Natural killer cell (primary cell): ENCODE measurements at places on chromosomes 5 and 9. TPM values are rescaled to one million over a fixed set of nuclear protein-coding genes. Genes with fewer than 3 reads are reported as not detected.

Gene TMEM252
- not detected for total RNA-seq

Gene RELL2
- total RNA-seq, result 6.1 TPM

DNA sequence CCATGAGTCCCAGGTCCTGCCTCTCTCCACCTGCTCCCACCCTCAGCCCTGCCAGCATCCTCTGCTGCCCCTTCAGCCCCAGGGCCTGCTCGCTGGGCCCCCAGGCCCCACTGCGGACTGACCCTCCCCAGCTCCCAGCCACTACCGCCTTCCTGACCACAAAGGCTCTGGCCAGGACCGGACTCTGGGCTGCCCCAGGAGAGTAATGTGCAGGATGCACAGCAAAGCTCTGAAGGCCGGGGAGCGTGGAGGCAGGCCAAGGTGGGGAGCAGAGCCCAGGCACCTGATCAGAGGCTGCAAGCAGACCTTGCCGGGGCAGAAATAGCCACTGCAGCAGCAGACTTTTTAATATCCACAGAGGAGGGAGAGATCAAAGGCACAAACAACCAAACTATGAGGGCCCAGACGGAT, 27.9 kb downstream of the IPPK start:
- DNase-seq, result no peak

DNA sequence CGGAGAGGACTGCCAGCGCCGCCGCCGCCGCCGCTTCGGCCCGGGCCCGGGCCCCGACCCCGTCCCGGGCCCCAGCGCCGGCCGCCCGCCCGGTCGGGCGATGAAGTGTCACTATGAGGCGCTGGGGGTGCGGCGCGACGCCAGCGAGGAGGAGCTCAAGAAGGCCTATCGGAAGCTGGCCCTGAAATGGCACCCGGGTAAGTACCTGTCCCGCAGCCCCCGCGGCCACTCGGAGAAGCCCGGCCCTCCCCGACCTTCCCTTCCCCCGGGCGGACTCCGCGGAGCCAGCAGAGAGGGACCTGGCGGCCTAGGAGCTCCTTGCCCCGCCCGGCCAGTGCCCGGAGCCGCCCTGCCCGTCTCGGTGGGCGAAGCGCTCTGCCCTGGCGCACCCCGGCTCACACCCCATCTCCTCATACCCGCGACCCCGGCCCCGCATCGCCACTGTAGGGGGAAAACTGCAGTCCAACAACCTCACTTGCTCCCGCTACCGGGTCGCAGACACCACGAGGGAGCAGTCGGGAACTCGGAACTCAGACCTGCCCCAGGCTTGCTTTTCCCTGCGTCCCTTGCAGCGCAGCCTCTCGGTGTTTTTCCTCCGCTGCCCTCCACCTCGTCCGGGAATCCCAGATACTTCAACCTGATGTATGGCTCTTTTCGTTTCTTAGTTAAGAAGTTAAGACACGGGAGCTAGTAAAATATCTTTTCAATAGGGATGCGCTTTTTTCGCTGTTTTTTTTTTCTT, 532 bp downstream of the DNAJC21 start:
- peak; percentile 77 for DNase-seq

- no peak for DNase-seq
Observed at GRCh38 chr5:131855452-131855851, 58.6 kb upstream of the FNIP1 start.

GRCh38 chr5:148268566-148268965, at the start of gene SPINK13:
TSS of gene SPINK13 (plus strand) at chr5:148268794. CDS start at chr5:148270073, 1,279 bp downstream.
- DNase-seq, result no peak

DNA sequence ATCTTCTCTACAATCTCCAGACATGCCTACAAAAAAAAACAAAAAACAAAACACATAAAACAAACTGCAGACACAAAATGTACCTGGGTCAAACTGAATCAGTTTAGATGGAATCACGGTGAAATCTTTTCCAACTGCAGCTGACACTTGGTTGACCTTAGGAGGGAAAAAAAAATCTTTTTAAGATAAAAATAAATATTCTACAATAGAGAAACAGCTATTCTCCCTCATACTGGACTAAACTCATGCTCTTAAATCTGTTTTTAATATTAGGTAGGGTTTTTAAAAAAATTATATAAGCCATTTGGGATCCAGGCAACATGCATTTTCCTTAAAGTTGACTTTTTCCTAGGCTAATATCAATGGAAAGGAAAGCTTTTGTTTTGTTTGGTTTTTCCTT, 33.8 kb upstream of the CER1 start:
- DNase-seq, result no peak

DNA sequence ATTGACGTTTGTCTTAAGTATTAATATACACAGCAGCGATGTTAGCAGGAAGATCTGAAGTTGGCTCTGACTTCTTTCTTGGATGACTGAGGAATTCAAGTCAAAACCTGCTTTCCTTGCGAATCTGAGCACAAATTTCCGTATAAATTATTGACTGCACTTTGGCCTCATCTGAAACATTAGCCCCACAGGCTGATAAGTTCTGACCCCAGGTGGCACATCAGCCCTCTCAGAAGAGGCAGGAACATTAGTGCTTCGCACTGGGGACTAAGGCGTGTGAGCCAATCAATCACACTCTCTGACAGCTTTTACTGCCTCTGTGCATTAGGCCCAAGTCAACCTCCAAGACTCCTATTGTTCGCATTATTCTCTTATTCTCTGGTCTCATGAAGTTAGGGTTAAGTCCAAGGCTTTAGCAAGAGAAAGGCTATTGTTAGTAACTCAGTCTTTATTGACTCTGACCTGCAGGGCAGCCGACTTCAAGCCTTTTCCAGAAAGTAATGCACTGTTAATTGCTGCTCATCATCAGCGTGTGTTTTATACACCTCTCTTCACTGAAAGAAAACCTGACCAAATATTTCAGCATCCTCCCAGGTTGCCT, 84.2 kb downstream of the ZNF608 start:
- DNase-seq, result no peak

- DNase-seq, result no peak
Observed at GRCh38 chr5:78547731-78548615, 100.6 kb downstream of the LHFPL2 start.

- DNase-seq, result no peak
Observed at GRCh38 chr9:1200847-1201251, 150.7 kb downstream of the DMRT2 start.
